ENCODE measurements at places on chromosomes 3 and 15.

DNA sequence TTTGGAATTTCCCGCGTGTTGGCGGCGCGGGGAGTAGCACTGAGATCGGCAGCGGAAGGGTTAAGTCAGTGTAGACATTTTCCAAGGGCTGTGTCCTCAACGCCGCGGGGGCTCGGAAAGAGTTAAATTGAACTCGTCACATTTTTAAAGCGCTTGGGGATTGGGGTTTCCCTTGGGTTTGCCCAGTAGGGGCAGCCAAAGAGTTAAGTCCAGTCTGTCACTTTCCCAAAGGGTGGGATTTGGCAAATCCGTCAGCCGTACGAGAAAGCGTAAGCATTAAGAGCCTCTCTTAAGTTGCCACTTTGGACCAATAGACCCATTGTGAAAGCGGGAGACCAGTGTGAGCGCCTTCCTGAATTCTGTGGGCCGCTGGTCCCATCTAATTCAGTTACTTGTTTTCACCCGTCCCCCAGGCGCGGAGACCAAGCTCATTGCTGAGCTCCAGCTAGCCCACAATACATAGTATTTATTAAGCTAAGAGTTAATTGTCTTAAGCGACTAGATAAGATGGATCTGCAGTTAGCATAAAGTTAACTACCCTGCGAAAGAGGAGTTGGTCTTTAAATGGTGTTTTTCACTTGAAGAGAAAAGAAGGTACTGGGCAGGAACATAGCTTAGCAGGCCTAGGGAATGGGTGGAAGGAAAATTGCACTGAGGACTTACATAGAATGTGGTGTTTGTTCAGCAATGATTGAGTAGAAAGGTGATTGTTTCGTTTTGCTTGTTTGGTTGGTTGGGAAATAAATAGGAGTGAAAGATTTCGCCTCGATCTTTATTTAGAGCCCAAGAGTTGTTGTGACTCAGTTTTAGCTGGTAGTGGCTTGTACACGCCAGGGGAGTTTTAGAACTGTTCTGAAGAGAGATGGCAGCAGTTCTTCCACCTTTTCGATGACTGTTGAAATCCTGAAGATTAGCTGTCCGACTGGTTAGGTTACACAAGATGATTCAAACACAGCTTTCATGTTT, 932 bp downstream of the ARL8B start:
- peak; percentile 26 for DNase-seq

- DNase-seq: no peak
Observed at GRCh38 chr3:49471856-49472495, 1.9 kb downstream of the DAG1 start.

GRCh38 chr3:183296944-183297343, 43.9 kb downstream of the B3GNT5 start:
- DNase-seq: no peak

DNA sequence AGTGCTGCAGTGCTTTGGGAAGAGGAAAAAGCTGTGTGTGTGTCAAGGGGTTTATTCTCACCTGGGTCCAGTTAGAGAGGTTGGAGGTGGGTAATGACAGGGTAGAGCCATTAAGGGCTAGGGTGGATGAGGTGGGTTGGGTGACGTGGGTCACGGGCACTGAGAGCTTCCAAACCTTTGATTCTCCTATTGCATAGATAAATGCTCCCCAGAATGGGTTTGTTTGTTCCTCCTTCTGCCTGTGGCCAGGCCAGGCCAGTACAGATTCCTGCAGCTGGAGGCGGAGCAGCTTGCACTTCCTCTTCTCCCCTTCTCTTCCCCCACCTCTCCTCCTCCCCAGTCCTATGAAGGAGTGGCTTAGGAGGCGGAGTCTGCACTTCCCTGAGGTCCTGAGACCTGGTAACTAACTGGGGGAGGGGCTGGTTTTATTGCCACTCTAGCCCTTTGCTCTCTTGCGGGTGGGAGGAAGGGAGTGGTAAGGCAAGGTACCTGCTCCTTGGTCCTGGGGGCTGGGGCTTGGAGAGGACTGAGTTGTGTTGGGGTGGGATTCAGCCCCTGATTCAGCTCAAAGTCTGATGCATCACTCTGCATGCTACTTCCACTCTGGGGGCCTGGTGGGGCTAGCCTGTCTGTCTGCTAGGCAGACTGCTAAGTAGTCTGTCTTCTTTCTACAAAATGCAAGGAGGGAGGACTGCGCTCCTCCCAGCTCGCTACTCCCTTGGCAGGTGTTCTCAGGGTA, 3.5 kb downstream of the SPINT1 start:
- DNase-seq: no peak

GRCh38 chr3:104941785-104942184, 424.9 kb upstream of the ALCAM start:
- no peak for DNase-seq

GRCh38 chr3:114974387-114974786, 172.7 kb downstream of the ZBTB20 start:
- DNase-seq: no peak

GRCh38 chr15:48929661-48930060, 34.1 kb downstream of the SHC4 start:
- no peak for DNase-seq

- DNase-seq: peak; percentile 61
Observed at GRCh38 chr3:49554633-49555265, 472 bp downstream of the BSN start.

- no peak for DNase-seq
Observed at GRCh38 chr15:69727121-69727924, 274.7 kb downstream of the RPLP1 start.

GRCh38 chr3:62187022-62187431, 186.3 kb downstream of the FEZF2 start:
- DNase-seq: no peak

- DNase-seq: no peak
Observed at GRCh38 chr3:80994767-80995166, 766.7 kb downstream of the GBE1 start.

DNA sequence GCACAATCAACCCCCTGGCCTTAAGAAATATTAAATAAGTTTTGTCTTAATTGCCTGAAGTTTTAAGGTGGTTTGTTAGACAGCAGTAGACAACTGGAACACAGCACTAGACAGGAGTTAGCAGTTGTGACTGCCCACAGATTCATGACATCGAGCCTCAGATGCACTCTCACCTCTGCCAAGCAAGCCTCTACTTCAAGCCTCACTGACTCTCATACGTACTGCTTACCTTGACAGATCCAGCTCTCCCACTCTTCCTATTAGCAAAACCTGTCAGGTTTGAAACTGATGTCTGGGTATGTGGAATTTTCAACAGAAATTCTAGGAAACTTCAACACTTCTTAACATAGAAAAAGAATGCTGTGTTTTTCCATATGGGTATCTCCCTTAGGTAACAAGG, 382.9 kb upstream of the DPH6 start:
- no peak for DNase-seq
